ENCODE measurements at places on chromosomes 7 and 10.

GRCh38 chr10:70893227-70894006 lies 5.1 kb upstream of the PCBD1 start:
- no peak for DNase-seq

DNA sequence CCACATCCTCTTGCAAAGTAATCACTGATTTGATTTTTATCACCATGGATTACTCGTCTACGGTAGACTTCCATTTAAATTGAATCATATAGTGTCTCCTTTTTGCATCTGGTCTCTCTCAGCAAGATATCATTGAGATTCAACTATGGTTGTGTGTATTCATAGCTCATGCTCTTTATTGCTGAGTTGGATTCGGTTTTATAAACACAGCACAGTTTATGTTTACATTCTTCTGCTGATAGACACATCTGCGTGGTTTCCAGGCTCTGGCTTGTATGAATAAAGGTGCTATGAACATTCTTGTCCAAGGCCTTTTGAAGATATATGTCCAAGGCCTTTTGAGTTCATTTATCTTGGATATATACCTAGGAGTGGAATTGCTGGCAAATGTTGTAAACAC lies 356.5 kb upstream of the CELF2 start:
- no peak for DNase-seq

DNA sequence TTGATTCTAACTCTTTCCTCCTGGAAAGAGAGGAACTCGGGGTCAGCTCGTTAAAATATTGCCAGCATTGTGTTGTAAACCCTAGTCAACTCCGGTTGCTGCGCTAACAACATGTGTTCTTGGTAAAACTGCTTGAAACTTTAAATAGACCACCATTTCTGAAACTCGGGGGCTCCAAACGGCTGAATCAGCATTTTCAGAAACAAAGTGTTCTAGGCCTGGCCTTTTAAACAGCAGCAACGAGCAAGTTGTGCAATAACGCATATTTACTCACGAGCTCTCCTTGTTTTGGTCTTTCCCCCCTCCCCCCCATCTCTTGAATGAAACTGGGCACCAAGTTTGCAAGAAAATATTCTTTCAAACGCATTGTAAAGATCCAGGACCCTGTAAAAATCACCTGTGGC lies 9.2 kb upstream of the GRB10 start:
- no peak for DNase-seq

- no peak for DNase-seq
These were observed 70.3 kb upstream of the GSDME start for GRCh38 chr7:24827589-24827988.

DNA sequence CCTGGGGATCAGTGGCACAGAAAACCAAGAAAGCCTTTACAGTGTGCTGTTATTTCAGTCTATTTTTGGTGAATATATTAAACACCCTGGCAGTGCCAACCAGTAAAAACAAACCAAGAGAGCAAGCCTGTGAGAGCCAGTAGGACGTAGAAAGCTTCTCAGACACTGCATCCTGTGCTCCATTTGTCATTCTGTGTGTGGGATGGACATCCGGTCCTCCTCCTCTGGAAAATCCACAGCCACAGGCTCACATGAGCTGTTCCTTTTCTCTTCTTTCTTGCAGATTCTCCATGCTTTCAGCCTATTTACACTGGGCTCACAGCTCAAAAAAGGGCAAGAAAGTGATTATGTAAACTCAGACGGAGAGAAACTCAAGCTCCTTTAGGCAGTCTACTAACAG lies 119.7 kb upstream of the YAE1 start:
- DNase-seq: no peak

GRCh38 chr10:129593953-129594352 lies 126.9 kb downstream of the MGMT start:
- DNase-seq: no peak

DNA sequence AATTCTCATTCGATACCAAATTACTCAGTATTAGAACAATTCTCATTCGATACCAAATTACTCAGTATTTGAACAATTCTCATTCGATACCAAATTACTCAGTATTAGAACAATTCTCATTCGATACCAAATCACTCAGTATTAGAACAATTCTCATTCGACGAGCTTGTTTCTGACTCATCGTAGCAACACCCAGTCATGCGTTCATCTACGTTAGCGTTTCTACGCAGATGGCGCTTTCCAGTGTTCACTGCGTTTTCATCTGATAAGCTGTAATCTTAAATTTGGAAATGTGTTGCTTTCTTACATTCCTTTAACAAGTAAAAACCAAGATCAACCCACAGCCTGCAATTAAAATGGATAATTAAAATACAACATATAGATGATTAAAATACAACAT lies 276.3 kb downstream of the ZMYND11 start:
- DNase-seq: no peak

DNA sequence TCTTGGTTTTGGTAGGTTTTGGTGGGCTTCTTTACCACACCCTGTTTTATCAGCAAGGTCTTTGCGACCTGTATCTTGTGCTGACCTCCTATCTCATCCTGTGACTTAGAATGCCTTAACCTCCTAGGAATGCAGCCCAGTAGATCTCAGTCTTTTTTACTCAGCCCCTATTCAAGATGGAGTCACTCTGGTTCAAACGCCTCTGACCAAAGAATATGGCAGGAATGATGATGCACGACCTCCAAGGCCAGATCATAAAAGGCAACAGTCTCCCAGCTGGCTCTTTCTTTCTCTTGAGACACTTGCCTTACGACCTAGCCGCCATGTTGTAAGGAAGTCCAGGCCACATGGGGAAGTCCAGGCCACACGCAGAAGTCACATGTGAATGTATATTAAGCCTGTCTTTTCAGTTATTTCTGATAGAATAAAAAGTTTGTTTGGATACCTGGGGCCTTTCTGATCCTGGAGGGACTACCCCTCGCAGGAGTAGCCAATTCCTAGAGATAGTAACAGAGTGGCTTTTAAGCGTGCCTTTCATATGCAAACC lies 10.5 kb upstream of the RADIL start:
- no peak for DNase-seq

DNA sequence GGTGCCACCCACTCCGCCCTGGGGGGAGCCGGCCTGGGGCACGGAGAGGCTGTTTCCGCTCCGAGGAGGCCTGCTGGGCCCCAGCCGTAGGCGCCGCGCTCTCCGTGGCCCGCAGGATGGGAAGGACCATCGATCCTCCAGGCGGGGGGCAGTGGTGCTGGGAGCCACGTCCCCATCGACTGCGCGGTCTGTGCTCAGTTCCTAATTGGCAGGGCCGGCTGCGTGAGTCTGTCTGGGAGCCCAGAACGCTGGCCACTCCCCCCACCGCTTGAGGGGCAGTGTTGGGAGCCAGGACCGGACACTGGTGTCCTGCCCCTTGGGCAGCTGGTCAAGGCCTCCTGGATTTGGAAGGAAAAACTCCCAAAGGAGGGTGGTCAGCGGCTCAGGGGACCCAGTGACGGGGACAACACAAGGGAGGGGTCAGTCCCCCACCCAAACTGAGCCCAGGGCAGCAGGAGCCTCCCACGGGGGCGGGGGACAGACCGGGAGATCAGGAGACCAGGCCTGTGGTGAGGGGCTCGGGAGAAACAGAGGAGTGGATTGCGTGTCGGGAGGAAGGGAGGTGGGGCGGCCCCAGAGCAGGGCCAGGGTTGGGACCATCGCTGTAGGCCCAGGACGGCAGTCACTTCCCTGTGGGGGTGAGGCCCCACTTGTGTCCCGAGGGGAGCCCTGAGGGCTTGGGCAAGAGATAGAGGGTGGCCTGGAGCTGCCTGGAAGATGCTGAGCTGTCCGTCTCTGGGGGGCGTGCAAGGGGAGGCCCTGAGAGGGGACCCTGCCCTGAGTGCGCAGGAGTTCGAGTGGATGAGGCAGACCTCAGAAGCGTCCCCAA lies 89.0 kb downstream of the UNCX start:
- DNase-seq: no peak

- DNase-seq: no peak
These were observed 35.0 kb downstream of the GPR141 start for GRCh38 chr7:37718585-37718984.

- DNase-seq: no peak
These were observed 10.5 kb downstream of the STYXL1 start for GRCh38 chr7:76037310-76037709.

DNA sequence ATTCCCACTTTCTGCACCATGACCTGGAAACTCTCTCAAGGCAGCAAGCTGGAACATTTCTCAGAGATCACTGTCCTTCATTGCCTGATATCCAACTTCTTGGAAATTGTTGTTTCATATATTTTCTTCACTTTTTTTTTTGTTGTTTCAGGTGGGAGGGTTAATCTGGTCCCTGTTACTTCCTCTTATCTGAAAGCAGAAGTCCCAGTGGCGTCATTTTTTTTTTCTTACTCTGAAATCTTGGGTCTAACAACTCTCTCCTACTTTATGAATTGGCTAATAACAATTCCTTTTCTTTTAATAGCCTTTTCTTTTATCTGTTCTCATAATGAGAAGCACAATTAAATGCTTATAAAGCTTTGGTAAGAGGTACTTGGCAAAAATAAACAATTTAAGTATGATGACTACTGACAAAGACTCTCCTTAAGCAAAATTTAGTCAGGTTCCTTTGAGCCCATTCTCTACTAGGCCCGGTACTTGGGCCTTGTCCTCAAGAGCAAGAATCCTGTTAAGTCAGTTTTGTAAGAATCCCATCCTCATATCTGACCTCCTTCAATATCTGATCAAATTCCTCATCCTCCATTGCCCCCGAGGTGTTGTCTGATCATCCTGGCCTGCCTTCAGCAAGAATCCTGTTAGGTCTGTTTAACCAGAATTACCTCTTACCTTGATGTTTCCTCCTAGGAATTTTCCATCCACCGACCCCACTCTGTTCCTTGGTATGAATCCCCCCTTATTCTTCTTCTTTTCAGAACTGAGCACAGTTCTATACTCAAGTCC lies 11.5 kb upstream of the CC2D2B start:
- DNase-seq: no peak

DNA sequence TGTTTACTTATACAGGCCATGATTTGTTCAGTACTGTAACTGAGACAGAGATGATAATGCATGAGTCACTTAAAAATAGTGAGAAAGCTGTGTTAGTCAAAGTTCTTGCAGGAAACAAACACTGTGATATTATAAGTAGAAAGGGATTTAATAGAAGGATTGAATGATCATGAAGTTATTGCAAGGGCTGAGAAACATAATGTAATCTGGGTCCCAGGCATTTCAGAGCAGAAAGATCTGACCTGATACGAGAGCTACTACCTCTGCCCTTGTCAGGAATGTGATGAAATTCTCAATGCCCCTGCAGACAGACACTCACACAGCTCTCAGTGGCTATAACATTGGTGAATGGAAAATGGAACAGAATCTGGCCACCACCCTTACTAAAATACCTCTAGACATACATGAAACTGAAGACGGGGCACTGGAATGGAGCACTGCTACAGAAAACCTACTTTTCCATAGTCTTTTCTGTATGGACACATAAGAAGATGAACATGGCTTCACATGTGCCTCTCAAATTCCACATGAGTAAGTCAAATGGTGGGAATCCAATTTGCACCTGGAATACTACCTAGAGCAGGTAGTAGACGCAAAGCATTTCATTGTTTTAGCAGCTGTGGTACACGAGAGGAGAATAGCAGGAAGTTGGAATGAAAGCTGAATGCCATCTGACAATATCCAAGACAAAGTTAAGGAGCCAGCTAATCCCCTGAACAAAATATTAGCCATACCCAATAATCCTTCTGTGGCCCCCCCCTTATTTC lies 19.1 kb upstream of the VWDE start:
- no peak for DNase-seq

DNA sequence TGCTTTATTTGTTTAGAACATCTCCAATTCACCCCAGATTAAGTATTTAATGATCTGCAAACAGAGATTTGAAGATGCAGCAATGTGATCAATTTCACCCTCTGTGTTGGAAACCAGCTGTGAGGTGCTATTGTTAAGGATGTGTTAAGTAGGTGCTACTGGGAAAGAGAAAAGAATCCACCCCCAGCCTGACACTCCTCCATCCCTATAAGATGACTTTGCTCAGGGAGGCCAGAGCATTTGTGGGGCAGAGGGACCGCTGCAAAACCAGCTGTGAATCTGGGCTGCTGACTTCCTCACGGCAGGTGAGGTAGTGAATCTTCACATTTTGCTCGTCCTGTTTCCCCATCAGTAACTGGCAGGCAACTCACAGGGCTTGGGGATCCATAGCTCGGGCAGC lies 297.5 kb downstream of the GFRA1 start:
- DNase-seq: no peak

DNA sequence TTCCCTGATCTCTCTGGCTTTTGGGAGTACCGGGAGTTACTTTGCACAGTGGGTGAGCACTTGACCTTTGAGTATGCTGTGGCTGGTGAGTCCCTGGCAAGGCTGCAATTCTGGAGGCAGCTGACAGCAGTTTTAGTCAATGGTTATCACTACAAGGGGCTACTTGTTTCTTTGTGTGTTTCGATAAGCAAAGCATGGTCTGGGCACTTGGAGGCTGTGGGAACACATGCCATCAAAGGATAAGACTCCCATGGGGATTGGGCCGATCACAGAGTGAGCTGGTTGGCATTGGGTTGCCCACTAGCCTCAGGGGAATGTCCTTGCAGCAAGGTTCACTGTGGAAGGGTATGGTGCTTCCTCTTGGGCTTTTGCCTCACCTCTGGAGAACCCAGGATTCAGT lies 208.2 kb downstream of the SNX13 start:
- DNase-seq: no peak

DNA sequence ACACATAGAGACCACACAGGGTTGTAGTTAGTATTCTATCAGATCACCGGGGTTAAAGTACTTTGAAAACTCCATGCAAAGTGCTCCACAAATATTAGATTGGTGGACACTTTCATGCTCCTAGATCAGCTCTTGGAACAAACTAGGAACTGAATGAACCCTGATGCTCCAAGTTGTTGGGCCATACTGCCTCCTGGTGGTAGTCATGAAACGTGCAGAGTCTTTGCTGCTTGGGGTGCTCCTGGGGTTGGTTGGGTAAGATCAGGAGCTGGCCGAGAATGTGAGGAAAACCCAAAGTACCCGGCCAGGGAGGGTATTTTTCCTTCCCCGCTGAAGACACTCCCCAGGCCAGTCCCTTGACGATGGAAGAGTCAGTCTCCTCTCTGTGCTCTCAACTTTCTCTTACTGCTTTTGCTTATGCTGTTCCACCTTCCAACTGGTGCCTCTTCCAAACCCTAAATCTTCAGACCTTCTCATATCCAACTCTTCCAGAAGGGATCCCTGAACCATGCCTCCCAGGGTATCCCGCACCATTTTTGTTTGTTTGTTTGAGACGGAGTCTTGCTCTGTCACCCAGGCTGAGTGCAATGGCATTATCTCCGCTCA lies 918 bp upstream of the RPEL1 start:
- DNase-seq: no peak

DNA sequence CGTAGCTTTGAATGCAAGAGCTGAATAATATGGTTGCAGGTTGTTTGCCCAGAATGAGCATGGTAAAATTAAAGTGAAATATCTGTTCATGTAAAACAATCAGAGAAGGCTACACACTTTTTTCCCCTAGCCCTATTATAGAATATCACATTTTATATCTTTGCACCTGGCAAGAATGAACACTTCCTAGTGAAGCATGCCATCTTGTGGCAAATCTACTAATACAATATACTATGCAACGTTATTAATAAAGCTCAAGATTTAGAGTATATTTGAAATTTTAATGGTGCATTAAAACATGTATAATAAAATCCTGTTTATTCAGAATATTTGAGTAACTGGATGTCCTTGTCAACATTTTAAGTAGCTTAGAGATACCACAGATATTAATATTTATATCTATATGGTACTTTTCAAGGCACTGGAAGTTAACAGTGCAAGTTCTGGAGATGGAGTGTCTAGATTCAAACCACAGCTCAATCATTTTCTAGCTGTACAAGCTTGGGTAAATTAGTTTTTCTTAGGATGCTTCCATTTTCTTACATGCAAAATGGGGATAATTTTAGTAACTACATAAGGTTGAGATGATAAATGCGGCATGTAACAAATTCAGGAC lies 643.1 kb upstream of the SEMA3D start:
- no peak for DNase-seq

Data from NCI-H187 treated with DMSO at 0.1 percent for 48 hours (cell line).